ENCODE measurements at places on chromosomes 3 and 15.

GRCh38 chr3:49703443-49703927 is 14.1 kb downstream of the RNF123 start:
- DNase-seq, result no peak

- DNase-seq, result no peak
Observed at GRCh38 chr3:102866845-102867244, 432.0 kb downstream of the ZPLD1 start.

GRCh38 chr3:69012800-69013252 is 658 bp downstream of the EOGT start:
- no peak for DNase-seq

- DNase-seq, result no peak
Observed at GRCh38 chr3:45534632-45535031, 59.9 kb upstream of the LIMD1 start.

DNA sequence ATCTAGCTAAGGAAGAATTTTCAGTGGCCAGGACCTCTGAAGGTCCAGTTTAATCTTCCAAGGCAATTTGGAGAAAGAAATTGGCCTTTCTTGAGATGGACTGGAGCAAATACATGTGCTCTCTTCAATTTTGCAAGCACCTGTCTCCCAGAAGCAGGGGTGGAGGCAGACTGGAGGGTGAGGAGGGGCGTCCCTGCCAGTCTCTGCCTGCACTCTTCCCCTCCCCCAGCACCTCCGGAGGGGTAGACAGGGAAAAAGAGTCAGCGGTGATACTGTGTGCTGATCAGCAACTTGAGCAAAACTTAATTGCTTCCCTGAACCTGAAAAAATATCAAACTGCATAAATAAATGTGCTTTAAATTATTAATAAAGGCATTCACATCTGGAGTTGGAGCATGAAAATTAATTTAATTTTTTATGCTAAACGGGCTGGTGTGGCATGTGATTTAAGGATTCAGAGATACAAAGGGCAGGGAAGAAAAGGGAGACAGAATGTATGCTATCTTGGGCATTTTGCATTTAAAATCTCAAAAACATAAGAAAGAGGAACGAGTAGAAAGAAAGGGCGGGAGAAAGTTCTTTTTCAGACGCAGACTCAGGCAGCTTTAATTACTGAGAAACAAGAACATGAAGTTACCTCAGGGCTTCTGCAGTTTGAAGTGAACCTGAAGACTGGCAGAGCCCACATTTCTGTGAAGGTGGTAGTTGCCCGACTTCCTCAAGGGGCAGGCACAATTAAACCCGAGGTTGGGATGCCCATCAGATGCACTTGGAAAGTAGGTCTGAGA is 319.7 kb downstream of the UACA start:
- no peak for DNase-seq

DNA sequence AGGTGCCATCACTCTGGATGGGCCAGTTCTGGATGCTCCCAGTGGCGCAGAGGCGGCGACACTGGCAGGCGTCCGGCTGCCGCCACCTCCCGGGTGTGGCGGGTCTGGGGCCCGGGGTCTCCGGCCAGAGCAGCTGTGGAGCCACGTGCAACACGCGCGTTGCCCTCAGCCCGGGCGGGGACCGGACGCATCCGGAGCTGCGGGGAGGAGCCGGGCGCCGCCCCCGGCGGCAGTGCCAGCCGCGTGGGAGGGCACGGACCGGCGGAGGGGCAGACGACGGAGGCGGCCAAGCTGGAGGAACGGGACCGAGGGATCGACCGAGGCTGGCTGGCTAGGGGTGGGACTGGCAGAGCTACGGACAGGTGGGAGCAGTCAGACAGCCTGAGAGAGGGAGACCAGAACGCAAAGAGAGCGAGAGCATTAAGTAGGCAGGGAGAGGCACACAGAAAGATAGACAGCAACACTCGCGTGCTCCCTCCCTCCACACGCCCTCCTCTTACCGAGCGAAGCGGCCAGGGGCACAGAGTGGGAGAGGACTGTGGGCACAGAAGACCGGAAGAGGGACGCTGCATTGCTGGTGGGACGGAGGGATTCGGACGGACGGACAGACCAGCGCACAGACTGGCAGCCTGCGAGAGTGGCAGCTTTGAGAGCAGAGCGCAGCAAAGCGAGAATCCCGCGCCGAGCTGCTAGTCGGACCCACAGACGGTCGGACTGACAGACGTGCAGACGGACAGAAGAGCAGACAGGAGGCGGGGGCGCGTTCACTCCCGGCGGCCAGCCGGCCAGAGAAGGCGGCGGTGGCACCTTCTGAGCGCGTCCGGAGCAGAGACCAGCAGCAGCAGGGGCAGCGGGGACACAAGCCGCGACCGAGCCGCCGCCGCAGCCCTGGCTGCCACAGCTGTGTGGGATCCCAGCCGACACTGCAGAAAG is at the start of gene ARPP21:
Gene ARPP21 (plus strand): TSS at position 272 of the 933 bp plus-strand sequence. CDS start 42,227 bp downstream, outside the sequence.
- DNase-seq, result no peak

DNA sequence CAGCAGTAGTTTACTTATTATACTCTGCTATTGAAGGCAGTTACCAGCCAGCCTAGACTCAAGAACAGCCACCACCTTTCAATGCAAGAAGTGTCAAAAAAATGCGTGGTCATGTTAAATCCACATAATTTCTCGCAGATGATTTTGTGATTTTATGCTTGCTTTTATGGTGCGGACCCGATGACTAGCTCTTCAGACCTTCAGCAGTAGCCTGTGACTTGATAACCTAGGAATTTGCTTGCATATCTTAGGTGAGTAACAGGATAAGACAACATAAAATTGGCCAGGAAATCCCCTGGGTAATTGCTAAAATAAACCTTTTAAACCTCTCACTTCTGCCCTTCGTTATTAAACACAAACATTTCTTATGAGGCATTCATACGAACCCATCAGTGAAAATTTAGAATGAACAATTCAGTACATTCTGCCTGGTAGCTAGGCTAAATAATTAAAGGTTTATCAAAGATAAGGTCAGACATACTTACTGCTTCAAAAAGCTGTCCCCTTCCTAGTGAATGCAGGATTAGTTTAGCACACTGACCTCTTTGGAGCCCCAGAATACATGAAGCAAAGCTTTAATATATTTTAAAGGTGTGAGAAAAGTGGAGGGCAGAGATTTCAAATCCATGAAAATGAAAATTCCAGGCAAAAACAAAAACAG is 798.8 kb downstream of the OTOL1 start:
- no peak for DNase-seq
